Stimulated activated CD4-positive, alpha-beta T cell treated with anti-CD3 and anti-CD28 coated beads, Interleukin-15, amount 100 ng/mL, for 1 hour (primary cell): ENCODE measurements at places on chromosomes 12 and 14.

- DNase-seq, result no peak
Observed at GRCh38 chr12:77406219-77406905, 341.0 kb upstream of the E2F7 start.

DNA sequence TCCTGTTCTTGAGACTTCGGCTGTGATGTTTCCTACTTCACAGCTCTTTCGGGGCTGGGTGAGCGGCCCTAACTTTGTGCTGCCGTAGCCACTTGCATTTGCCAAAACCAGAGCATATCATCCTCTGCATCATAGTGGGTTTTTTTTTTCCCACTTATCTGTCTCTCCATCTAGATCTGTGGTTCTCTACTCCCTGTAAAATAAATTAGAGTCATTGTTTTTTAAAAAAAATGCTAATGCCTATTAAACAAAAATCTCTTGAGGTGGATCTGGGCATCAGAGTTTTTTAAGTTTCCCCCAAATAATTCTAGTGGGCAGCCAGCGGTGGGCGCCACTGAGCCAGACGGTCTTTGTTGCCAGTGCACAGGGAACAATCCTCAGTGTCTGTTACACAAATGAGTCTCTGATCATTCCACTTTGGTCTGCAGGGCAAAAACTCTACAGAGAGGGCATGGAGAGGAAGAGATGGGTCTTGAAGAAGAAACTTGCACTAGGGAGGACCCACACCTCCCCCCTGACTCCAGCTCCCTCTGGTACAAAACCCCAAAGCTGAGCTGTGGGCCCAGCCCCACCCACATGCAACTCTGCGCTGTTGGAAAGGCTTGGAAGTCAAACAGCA, 62.4 kb upstream of the BCL2L14 start:
- DNase-seq, result no peak

GRCh38 chr12:109999983-110000505, 814 bp downstream of the ANKRD13A start:
- no peak for DNase-seq

- DNase-seq, result no peak
Observed at GRCh38 chr12:31406345-31406744, 80.4 kb upstream of the SINHCAF start.

- no peak for DNase-seq
Observed at GRCh38 chr14:75005357-75005756, 2.6 kb downstream of the EIF2B2 start.

DNA sequence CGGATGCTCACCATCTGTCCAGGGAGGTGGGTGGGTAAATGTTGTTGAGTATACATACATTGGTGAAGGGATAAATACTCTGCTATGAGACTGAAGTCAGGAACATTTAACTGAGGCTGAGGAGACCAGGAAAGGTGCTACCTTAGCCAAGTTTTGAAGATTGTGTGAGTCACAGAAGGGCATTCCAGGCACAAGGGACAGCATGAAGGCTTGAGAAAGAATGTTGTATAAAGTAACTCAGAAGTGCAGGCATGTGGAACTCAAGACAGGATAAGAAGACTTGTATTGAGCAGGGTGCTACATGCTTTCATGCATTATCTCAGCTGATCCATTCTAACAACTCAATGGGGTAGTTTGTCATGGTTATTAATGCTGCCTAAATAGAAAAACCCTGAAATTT, 112.7 kb downstream of the IPO8 start:
- no peak for DNase-seq
